Bronchial smooth muscle cell (primary cell): ENCODE measurements at places on chromosomes 5 and 9. TPM values are rescaled to one million over a fixed set of nuclear protein-coding genes. Genes with fewer than 3 reads are reported as not detected.

Gene IL13
- total RNA-seq, result 0.16 TPM in 1 of 2 replicates, not detected in the other

Gene WWC1
- 0.17 and 0.32 TPM in 2 replicates for total RNA-seq

Gene HK3
- 0.09 TPM in 1 of 2 replicates, not detected in the other for total RNA-seq

Gene FAM78A
- total RNA-seq, result 0.32 and 0.52 TPM in 2 replicates

Gene CDO1
- 29.2 and 49.2 TPM in 2 replicates for total RNA-seq

Gene RNF208
- total RNA-seq, result 0.09 and 0.16 TPM in 2 replicates

Gene ANKDD1B
- 0.95 and 1.3 TPM in 2 replicates for total RNA-seq

Gene DMRT3
- not detected in 2 replicates for total RNA-seq

Gene ORM1
- not detected in 2 replicates for total RNA-seq

Gene TMEM215
- not detected in 2 replicates for total RNA-seq

Gene AOPEP
- 22.1 and 24.9 TPM in 2 replicates for total RNA-seq

Gene DRD1
- total RNA-seq, result under 0.01 TPM in 1 of 2 replicates, not detected in the other

Gene WNK2
- total RNA-seq, result under 0.01 TPM in 1 of 2 replicates, not detected in the other

Gene ST8SIA4
- 0.09 and 0.47 TPM in 2 replicates for total RNA-seq

Gene SPINK14
- not detected in 2 replicates for total RNA-seq

Gene PCDHGA10
- 2.3 and 7.1 TPM in 2 replicates for total RNA-seq

Gene CEP72
- total RNA-seq, result 1.4 and 1.5 TPM in 2 replicates

Gene SPTAN1
- total RNA-seq, result 362 and 422 TPM in 2 replicates

Gene IFNA17
- not detected in 2 replicates for total RNA-seq

Gene ROR2
- 2.4 and 5.8 TPM in 2 replicates for total RNA-seq

Gene MAMDC2
- 0.52 and 1.7 TPM in 2 replicates for total RNA-seq

Gene RAB14
- total RNA-seq, result 10.0 and 20.5 TPM in 2 replicates

Gene ENTPD8
- under 0.01 TPM in 1 of 2 replicates, not detected in the other for total RNA-seq

Gene ANXA1
- 500 and 602 TPM in 2 replicates for total RNA-seq

Gene BAAT
- total RNA-seq, result 0.16 TPM in 1 of 2 replicates, not detected in the other

Gene MZB1
- total RNA-seq, result not detected in 2 replicates

Gene PCDHA5
- under 0.01 and 0.09 TPM in 2 replicates for total RNA-seq

Gene FBN2
- 6.4 and 14.7 TPM in 2 replicates for total RNA-seq

Gene ADGRD2
- not detected in 2 replicates for total RNA-seq

Gene SLC36A2
- not detected in 2 replicates for total RNA-seq

Gene CARTPT
- total RNA-seq, result not detected in 2 replicates

Gene TSLP
- 2.5 and 15.9 TPM in 2 replicates for total RNA-seq

Gene HAND1
- not detected in 2 replicates for total RNA-seq

Gene SH3GLB2
- 45.2 and 46.6 TPM in 2 replicates for total RNA-seq

Gene CDH6
- 62.3 and 85.1 TPM in 2 replicates for total RNA-seq

Gene SPINK5
- total RNA-seq, result under 0.01 and 0.09 TPM in 2 replicates

Gene ANXA2R
- total RNA-seq, result 2.5 and 5.7 TPM in 2 replicates

Gene IL9
- total RNA-seq, result not detected in 2 replicates
